ENCODE measurements at places on chromosomes 3 and 15.
A peak's percentile ranks its signal among the peaks of the same experiment; 100 is the strongest.

GRCh38 chr3:39920271-39920670 is 110.9 kb downstream of the MYRIP start:
- no peaks in the 10 kb centered on the region for H3K36me3 ChIP-seq
- no peak overlapping the region for H3K4me3 ChIP-seq
- DNase-seq, result no peak
- no peaks in the 10 kb centered on the region for H3K4me1 ChIP-seq

- peak overlapping the region; percentile 64 for H3K27ac ChIP-seq
- peak overlapping the region; percentile 38 for H3K4me3 ChIP-seq
- no peaks in the 10 kb centered on the region for H3K27me3 ChIP-seq
- DNase-seq, result peak; percentile 76
- no peaks in the 10 kb centered on the region for H3K36me3 ChIP-seq
Observed at GRCh38 chr3:69353503-69353902, 32.4 kb downstream of the FRMD4B start.

- H3K36me3 ChIP-seq, result no peaks in the 10 kb centered on the region
- DNase-seq, result no peak
- H3K27me3 ChIP-seq, result no peaks in the 10 kb centered on the region
- H3K4me3 ChIP-seq, result no peak overlapping the region
- H3K4me1 ChIP-seq, result no peaks in the 10 kb centered on the region
Observed at GRCh38 chr3:188383748-188384147, 229.8 kb downstream of the LPP start.

DNA sequence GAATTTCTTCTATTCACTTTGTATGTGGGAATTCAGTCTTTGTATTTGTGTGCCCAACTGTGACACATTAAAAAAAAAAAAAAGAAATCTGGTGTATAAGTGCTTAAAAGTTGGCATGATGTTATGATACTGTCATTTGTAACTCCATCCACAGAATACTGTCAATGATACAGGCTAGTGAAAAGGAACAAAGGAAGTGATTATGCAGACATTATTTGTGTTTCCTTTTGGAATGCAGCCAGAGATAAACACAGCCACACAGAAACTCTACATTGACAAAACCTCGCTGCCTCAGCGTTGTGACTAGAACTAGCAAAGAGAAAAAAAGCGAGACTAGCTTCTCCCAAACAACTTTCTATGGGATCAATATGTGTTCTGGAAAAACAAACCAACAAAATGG is 519.2 kb upstream of the AGTR1 start:
- H3K27me3 ChIP-seq, result no peaks in the 10 kb centered on the region
- no peak for DNase-seq
- H3K4me3 ChIP-seq, result no peak overlapping the region
- no peaks in the 10 kb centered on the region for H3K4me1 ChIP-seq
- H3K27ac ChIP-seq, result no peak overlapping the region

- no peaks in the 10 kb centered on the region for H3K4me1 ChIP-seq
- no peaks in the 10 kb centered on the region for H3K27me3 ChIP-seq
- no peak overlapping the region for H3K4me3 ChIP-seq
- no peak overlapping the region for H3K27ac ChIP-seq
- no peaks in the 10 kb centered on the region for H3K36me3 ChIP-seq
Observed at GRCh38 chr3:116425126-116425525, 20.2 kb downstream of the LSAMP start.

DNA sequence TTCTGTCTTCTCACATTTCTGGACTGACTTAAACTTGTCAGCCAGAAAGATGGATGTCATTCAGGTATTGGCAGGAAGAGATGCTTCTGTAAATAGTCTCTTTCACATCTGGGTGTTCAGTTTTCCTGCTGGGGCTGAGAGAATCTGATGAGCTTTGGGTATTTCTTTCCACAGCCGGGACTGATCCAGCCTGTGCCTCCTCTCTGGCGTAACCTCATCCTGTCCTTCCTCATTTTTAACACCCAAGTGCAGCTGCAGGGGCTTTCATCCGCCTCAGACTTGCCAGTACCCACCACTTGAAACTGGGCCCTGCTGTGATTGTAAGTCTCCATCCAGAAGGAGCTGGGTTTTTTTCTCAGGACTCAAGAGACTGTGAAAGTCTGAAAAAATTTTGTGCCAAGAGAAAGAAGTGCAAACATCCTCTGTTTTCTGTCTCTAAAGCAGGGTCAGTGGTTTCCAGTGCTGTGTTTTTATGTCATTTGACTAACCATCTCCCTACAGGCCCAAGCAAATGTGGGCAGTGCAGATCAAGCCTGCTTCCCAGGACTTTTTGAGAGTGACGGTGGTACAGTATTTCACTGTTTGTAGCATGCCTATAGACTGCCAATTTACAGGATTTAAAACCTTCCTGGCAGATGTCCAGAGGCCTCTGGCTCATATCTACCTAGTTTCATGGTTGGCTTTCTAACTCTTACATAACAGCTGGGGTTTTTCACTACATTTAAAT is 342.7 kb downstream of the PTPRG start:
- no peaks in the 10 kb centered on the region for H3K27me3 ChIP-seq
- H3K36me3 ChIP-seq, result no peaks in the 10 kb centered on the region
- no peak overlapping the region for H3K27ac ChIP-seq
- no peak for DNase-seq
- H3K4me1 ChIP-seq, result no peaks in the 10 kb centered on the region
- H3K4me3 ChIP-seq, result no peak overlapping the region

DNA sequence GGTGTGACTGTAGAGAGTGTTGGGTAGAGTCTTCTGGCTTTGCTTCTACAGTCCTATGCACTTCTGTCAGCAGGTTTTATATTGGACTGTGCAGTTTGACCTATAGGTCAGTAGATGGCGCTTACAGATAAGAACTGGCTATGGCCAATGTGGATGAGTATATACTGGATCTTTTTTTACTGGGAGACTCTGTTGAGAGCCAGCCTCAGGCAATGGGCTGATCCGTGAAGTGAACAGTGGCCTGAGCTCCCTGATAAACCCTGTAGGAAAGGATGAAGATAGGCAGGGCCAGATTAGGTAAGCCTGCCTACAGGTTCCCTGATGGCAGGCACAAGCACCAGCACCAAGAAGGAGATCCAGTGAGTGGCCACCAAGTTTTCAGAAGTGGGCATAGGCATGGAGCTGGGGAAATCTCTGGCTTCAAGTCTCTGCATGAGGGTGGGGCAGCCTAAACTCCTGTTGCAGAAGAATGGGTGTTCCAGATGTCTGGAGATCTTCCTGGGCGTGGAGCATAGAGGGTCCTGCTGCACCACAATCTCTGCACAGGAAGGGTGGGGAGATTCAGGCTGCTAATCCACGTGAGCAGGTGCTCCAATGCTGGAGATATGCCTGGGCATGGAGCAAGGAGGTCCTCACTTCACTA is 326.0 kb upstream of the SGO1 start:
- no peak overlapping the region for H3K4me3 ChIP-seq
- no peaks in the 10 kb centered on the region for H3K4me1 ChIP-seq
- DNase-seq, result no peak
- H3K27me3 ChIP-seq, result no peaks in the 10 kb centered on the region
- no peak overlapping the region for H3K27ac ChIP-seq
- no peaks in the 10 kb centered on the region for H3K36me3 ChIP-seq

GRCh38 chr3:152403632-152404066 is 134.9 kb downstream of the MBNL1 start:
- no peaks in the 10 kb centered on the region for H3K27me3 ChIP-seq
- no peaks in the 10 kb centered on the region for H3K36me3 ChIP-seq
- peaks cover 79% of the 10 kb centered on the region for H3K4me1 ChIP-seq
- H3K4me3 ChIP-seq, result no peak overlapping the region
- no peak for DNase-seq

GRCh38 chr3:41688595-41689380 is 273.1 kb downstream of the ULK4 start:
- H3K36me3 ChIP-seq, result no peaks in the 10 kb centered on the region
- no peak overlapping the region for H3K27ac ChIP-seq
- no peaks in the 10 kb centered on the region for H3K4me1 ChIP-seq
- no peak for DNase-seq

DNA sequence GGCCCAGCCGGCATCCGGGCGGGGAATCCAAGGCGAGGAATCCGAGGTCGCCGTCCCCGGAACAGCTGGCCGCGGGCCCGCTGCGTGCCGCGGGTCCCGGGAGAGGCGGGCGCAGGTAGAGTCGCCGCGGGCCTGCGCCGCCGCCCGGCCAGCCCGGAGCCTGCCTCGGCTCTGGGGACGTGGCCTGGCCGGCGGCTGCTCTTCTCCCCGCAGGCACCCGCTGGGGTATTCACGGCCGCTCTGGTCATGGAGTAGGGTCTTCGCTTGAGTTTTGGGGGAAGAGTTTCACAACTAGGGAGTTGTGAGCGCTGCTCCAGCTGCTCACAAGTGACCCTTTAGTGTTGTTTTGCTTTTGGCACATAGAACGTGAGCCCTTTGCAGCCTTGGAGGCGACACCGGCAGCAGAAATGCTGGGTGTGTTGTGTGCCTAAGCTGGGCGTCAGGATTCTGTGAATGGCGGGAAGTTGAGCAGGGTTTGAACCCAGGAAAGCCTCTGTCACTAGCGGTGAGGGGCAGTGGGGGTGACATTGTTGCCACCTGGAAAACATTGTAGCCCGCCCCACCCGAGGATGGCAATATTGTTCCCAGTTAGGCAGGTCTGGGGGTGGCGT is 4.0 kb downstream of the TRIM71 start:
- H3K27me3 ChIP-seq, result peaks cover 56% of the 10 kb centered on the region
- H3K36me3 ChIP-seq, result no peaks in the 10 kb centered on the region
- no peak overlapping the region for H3K27ac ChIP-seq
- DNase-seq, result no peak
- peaks cover 22% of the 10 kb centered on the region for H3K4me1 ChIP-seq

Measured in spleen (tissue), 13 donors.